ENCODE measurements at places on chromosomes 3 and 15.

DNA sequence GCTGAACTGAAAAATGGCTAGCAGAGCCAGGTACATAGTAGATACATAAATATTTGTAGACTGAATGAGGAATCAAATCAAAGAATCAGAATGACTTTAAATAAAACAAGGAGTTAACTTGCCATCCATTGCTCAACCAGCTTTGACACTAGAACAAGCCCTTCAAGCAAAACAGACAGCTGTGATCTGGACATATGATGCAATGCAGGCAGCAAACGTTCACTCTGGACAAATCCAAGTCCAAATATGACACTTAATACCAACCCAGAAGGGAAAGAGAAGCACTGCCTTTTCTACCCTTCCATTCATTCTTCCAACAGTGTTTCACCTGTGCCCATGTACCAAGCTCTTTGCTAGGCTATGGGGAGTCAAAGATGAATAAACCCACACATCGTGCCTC is 4.5 kb downstream of the THRB start:
- peak; percentile 45 for DNase-seq

GRCh38 chr15:48389691-48390143 is 58.5 kb downstream of the DUT start:
- DNase-seq: no peak

DNA sequence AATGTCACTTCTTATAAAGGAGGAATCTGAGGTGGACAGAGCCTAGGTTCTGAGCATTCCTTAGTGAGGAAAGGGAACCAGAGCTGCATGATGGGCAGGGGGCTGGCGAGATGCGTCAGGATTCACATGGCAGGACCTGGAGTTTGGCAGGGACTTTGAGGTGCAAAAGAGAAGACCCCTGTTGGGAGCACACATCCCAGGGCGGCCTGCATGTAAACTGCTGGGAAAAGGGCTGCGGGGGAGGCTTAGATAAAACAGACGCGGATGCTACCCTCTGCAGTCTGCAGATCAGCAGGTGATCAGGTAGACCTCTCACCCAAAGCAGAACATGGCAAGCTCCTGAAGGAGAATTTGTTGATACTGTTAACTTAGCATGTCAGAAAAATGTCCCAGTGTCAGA is 168.4 kb downstream of the VGLL4 start:
- DNase-seq: no peak

DNA sequence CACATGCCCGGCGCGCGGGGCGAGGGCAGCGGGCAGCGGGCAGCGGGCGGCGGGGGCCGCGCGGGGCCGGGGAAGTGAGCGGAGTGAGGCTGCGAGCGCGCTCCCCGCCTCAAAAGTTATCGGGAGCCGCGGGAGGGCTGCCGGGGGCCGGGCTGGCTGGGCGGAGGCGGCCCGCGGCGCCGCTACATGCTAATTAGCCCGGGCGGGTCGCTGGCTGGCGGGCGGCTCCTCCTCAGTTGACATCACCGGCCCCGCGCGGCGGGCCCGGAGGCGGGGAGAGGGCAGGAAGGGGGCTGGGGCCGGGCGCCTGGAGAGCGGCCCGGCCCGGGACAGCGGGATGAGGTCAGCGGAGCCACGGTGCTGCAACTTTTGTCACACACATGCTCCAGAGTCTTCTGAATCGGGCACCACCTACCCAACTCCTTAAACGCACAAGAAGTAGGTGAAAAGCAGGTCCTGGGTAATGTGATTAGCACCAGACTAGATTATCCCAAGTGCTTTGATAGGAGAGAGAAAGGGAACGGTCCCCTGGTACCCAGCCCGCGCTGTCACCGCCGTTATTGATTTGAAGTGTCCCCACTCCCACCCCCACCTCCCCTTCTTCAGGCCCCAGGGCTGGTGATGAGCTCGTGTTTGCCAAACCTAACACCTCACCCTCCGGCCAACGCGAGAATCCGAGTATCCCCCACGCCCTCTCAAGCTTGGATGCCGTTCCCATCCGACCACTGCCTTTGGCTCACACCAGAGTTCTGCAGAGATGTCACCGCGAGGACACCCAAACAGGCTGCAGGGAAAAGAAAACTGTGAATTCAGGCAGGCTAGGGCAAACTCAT is at the start of gene HEG1:
TSS of gene HEG1 (minus strand) at position 85 of the 833 bp plus-strand sequence. CDS start 107 bp downstream, outside the sequence.
- no peak for DNase-seq

- no peak for DNase-seq
Observed at GRCh38 chr15:44033894-44034293, 161.2 kb downstream of the FRMD5 start.

- no peak for DNase-seq
Observed at GRCh38 chr15:75666823-75667501, 19.2 kb downstream of the SNX33 start.
